ENCODE measurements at places on chromosomes 1 and 21.

- no peak for DNase-seq
These were observed 14.5 kb downstream of the DUSP10 start for GRCh38 chr1:221727146-221728036.

DNA sequence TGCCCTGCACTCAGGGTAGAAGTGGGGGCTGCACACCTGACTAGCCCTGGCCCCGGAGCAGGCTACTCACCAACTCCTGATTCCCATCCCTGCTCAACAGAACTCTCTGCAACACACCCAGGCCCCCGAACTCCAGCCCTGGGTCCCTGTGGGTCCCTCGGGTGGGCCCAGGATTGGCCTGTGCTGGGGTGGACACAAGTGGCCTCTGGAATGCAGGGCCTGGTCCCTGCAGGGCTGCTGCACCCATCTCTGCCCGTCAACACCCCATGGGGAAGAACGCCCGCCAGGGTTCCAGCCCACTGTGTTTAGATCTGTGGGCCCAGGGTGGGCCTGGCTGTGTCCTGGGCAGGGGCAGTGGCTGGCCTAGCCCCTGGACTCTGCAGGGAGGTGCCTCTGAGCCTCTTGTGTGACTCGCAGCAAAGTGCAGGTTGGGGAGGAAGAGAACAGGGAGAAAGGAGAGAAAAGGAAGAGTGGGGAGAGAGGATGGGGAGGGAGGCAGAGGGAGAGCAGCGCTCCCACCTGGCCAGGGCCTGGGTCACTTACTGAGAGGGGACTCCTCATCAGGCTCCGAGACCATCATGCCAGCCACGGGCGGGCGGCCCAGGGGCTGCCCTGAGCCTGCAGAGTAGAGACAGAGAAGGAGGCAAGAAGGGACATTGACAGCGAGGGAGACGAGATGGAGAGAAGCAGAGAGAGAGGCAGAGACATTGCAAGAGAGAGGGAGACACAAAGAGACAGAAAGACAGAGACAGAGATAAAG, 43.9 kb downstream of the HSPG2 start:
- DNase-seq = no peak

DNA sequence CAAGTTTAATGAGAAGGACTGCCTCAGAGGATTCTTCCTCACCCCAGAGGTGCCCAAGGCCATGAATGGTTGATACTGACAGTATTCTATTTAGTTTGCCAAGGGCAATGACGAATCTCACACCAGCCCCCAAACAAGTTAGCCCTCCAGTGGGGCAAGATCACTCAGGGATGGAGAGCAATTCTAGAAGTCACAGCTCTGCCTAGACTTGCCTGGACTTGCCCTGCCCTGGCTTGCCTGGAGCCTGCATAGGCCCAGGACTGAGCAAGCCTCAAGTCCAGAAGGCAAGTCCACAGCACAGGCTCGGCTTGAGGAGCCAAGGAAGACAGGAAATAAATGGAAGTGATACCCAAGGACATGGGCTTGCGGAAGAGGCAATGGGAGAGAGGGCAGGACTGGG, 39.5 kb upstream of the RGS16 start:
- no peak for DNase-seq

- DNase-seq = no peak
These were observed 2.8 kb downstream of the PHTF1 start for GRCh38 chr1:113756461-113756860.

DNA sequence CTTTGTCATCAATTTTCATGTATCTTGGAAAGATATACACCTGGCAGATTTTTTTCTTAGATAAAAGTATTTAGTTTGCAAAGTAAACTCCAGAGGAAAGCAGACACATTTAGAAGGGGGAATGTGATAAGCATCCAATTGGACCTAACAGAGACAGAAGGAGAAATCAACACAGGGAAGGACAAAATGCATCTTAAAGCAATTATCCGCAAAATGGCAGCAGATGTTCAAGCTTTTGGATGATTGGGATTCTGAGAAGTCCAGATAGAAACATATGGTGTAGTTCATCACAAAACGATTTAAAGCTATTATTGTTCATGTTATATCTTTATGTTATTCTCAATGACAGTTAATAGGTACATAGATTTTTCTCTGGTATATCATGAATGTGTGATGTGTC, 1153.1 kb upstream of the B3GALT2 start:
- DNase-seq = no peak

GRCh38 chr1:11299225-11299574, 26.2 kb downstream of the UBIAD1 start:
- no peak for DNase-seq

DNA sequence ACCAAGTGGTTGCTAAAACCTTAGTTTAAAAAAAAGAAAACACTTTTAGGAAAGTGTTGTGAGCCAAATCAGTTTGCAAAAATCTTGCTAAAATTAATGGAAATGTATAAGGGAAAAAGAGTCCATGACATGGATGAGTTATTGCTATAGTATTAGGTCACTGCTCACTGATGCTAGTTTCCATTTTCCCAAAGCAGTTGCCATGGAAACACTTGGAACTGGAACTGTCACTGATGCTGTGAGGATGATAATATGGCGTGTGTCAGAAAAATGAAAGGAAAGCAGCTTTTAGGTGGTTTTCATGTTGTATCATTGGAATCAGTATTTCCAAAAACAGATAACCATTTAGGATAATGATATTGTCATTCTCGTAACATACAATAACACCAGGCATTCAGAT, 104.4 kb downstream of the PHTF1 start:
- DNase-seq = no peak

GRCh38 chr1:168271636-168272035, 9.0 kb upstream of the TBX19 start:
- DNase-seq = no peak
